ENCODE measurements at places on chromosomes 7 and 10.

DNA sequence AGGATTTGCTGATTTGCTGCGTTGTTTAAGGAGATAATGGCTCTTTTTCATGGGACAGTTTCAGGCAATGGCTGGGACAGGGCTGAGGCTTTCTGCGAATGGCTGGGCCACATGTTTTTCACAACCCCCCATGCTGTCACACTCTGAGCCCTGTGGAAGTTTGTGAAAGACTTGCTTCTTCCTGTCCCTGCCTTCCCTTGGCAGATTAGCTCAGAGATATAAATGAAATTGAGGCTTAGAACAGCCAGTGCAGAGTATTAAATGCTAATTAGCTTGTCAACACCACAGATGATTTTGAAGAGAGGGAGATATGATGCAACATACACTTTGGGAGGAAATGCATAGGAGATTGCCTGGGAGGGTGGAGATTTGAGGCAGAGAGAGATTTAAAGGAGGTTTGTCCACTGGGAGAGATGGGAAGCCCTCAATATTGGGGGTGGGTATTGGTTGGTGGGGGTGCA is 232.0 kb downstream of the SH2D4B start:
- H3K4me3 ChIP-seq: no peak overlapping the region
- H3K36me3 ChIP-seq: no peaks in the 10 kb centered on the region
- H3K4me1 ChIP-seq: no peaks in the 10 kb centered on the region
- no peaks in the 10 kb centered on the region for H3K27me3 ChIP-seq
- H3K27ac ChIP-seq: no peak overlapping the region

DNA sequence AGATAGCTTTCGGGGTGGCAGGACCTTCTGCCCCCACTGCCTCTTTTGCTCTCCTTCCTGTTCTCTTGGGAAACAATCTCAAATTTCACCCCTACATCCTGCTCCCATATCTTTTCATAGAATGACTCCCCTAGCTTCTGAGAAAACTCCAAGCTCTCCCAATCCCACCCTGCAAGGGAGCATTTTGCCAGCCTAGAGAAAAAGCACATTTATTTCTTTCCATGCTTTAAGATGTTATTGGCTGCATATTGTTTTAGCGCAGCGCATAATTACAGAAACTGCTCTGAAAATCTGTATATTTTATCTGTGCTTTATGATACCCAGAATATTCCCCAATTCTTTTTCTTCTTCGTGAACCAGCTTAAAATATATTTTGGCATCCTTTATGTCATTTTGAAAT is 601.3 kb downstream of the KCNMA1 start:
- H3K27me3 ChIP-seq: no peaks in the 10 kb centered on the region
- H3K4me3 ChIP-seq: no peak overlapping the region
- no peak for DNase-seq
- H3K4me1 ChIP-seq: peaks cover 12% of the 10 kb centered on the region

- H3K36me3 ChIP-seq: no peaks in the 10 kb centered on the region
- H3K27ac ChIP-seq: no peak overlapping the region
- H3K4me3 ChIP-seq: no peak overlapping the region
- H3K27me3 ChIP-seq: no peaks in the 10 kb centered on the region
- no peaks in the 10 kb centered on the region for H3K4me1 ChIP-seq
Measured at GRCh38 chr7:36658335-36659171, 65.7 kb downstream of the AOAH start.

GRCh38 chr10:3838460-3839437 is 53.7 kb upstream of the KLF6 start:
- no peak for DNase-seq
- H3K27me3 ChIP-seq: no peaks in the 10 kb centered on the region
- no peaks in the 10 kb centered on the region for H3K36me3 ChIP-seq
- no peaks in the 10 kb centered on the region for H3K4me1 ChIP-seq
- no peak overlapping the region for H3K27ac ChIP-seq

DNA sequence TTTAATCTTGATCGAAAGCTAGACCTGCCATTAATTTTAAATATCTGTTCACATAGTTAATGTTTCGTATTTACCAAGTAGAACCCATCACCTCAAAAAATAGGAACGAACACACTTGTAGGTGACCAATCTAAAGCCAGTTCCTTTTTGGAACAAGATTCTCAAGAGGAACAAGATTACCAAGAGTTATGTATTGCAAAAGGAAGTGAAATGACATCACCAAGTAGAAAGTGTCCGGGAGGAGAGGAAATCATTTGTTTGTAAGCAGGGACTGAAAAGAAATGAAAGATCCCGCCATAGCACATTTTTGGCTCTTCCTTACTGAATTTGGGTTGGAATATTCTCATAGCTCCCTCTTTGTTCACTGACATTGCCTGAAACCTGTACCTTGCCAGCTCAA is 1200.5 kb downstream of the SORCS1 start:
- no peak overlapping the region for H3K27ac ChIP-seq
- no peak overlapping the region for H3K4me3 ChIP-seq

DNA sequence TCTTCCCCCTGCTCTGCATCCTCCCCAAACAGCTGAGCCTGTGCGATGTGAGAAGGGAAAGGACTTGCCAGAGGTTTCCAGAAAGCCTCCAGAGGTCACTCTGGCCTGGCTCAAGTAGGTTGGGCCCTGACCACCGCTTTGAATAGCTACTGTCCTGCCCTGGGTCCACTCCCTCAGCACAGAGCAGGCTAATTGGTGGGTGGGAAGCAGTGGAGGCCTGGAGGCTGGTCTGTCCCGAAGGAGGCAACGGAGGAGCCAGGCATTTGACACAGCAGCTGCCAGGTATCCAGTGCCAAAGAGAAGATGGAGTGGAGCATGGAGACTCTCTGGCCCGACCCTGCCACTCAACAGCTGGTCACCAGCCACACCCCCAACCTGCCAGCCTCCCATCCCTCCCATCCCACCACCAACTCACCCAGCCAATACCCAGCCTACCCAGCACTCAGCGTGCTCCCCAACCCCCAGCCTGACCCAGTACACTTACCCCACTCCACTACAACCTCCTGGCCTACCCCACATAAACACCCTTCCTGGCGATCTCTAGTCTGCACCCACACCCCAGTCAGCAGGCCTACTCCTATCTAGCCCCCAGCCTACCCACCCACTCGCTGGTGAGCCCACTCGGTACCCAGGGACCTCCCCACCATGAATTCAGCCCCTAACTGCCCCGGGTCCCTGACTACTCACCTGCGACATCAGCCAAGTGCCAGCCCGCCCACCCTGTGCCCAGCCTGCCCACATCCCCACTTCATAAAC is 64.6 kb upstream of the COL13A1 start:
- no peaks in the 10 kb centered on the region for H3K36me3 ChIP-seq
- H3K27me3 ChIP-seq: peaks cover 3% of the 10 kb centered on the region
- DNase-seq: no peak
- H3K4me3 ChIP-seq: no peak overlapping the region
- no peaks in the 10 kb centered on the region for H3K4me1 ChIP-seq

DNA sequence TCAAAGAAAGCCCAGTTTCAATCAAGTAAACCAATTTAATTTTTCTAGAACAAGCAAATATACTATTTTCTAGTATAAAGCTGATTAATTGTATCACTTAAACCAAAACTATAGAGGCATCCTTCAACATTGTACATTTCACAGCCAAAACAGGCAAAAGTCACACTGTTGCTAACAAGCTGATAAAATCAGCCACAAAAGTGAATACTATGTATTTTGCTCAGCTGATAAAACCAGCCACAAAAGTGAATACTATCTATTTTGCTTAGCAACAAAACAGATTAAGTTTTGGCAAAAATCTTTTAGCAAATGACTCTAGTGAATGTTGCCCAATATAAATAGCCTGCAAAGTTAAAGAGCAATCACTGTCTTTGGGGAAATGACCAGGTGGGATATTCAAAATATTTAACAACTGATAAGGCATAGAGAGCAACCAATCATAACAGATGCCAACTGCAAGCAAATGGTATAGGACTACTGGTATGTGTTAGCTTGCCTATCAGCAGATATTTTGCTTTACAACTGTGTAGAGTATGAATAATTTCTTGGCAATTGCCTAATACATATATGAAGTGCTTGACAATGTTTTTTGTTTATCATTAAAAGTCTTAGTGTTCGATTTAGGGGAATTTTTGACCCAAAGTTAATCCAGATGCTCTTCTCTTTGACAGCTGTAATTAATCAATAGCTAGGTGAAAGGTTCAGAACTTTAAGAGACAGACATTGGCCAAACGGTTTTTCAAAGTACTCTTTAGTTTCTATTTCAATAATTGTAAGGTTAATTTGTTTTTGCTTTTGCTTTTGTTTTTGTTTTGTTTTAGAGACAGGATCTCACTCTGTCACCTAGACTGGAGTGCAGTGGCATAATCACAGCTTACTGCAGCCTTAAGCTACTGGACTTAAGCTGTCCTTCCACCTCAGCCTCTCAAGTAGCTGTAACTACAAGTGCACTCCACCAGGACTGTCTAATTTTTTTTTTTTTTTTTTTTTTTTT is 44.4 kb upstream of the SP4 start:
- no peak for DNase-seq
- no peak overlapping the region for H3K4me3 ChIP-seq
- no peaks in the 10 kb centered on the region for H3K27me3 ChIP-seq
- no peaks in the 10 kb centered on the region for H3K36me3 ChIP-seq

GRCh38 chr7:46939558-46939957 is 642.4 kb downstream of the TNS3 start:
- H3K27me3 ChIP-seq: no peaks in the 10 kb centered on the region
- no peak overlapping the region for H3K4me3 ChIP-seq
- no peak overlapping the region for H3K27ac ChIP-seq
- no peak for DNase-seq
- H3K36me3 ChIP-seq: no peaks in the 10 kb centered on the region
- no peaks in the 10 kb centered on the region for H3K4me1 ChIP-seq

- no peak overlapping the region for H3K4me3 ChIP-seq
- no peaks in the 10 kb centered on the region for H3K27me3 ChIP-seq
- H3K36me3 ChIP-seq: no peaks in the 10 kb centered on the region
- no peaks in the 10 kb centered on the region for H3K4me1 ChIP-seq
- peak; percentile 81 for DNase-seq
Measured at GRCh38 chr7:102272075-102272916, 14.4 kb upstream of the SH2B2 start.

GRCh38 chr10:103535595-103535994 is 42.1 kb downstream of the NEURL1 start:
- no peaks in the 10 kb centered on the region for H3K27me3 ChIP-seq
- no peak overlapping the region for H3K27ac ChIP-seq
- no peak for DNase-seq
- H3K36me3 ChIP-seq: no peaks in the 10 kb centered on the region

GRCh38 chr10:70053841-70054288 is 1.2 kb downstream of the MACROH2A2 start:
- peak overlapping the region; percentile 84 for H3K4me3 ChIP-seq
- no peaks in the 10 kb centered on the region for H3K36me3 ChIP-seq
- peak; percentile 52 for DNase-seq
- H3K27ac ChIP-seq: no peak overlapping the region

DNA sequence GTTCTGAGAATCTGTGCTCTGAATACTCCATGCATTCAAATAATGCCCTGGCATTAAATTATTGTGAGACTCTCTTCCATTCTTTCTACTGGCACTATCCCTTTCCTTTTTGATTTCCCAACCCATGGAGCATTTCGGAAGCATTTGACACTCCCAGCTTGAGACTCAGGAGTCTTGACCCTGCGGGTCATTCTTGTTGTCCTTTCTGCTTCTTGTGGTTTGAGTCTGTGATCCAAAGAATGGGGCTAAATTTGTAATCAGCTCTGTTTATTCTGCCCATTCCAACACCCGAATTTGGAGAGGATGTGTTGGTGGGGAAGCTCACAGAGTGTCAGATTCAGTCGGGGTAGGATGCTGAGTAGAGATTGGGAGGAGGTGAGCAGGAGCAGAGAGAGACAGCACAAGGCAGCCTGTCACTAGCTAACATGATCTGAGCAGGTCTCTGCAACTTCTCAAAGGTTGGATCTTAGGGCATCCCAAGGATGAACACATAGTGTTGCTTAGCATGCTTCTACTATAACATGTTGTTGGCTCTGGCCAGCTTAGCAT is 80.4 kb upstream of the BMPER start:
- no peak for DNase-seq
- H3K36me3 ChIP-seq: no peaks in the 10 kb centered on the region
- H3K27me3 ChIP-seq: no peaks in the 10 kb centered on the region
- no peaks in the 10 kb centered on the region for H3K4me1 ChIP-seq
- H3K27ac ChIP-seq: no peak overlapping the region

GRCh38 chr7:38842746-38843145 is 66.2 kb downstream of the VPS41 start:
- no peaks in the 10 kb centered on the region for H3K4me1 ChIP-seq
- no peak overlapping the region for H3K4me3 ChIP-seq
- DNase-seq: no peak
- no peak overlapping the region for H3K27ac ChIP-seq

GRCh38 chr10:90226517-90226916 is 525.1 kb downstream of the KIF20B start:
- no peaks in the 10 kb centered on the region for H3K27me3 ChIP-seq
- H3K4me3 ChIP-seq: no peak overlapping the region
- H3K27ac ChIP-seq: no peak overlapping the region
- H3K36me3 ChIP-seq: no peaks in the 10 kb centered on the region
- no peak for DNase-seq

DNA sequence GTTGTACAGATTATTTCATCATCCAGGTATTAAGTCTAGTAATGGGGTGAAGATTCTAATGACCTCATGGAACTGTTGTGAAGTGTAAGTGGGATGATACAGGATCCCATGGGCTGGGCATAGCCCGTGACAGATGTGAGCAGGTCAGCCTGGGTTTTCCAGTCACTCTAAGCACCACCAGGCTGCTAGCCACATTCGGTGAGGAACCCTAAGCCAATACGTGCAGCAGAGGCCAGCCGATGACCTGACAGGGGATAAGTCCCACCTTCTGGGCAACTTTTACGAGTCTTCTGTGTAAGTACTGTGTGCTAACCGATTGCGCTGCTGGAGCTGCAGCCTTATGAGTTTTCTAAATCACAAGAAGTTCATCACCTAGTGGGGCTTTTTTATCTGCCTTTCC is 7.3 kb downstream of the ZNF503 start:
- no peaks in the 10 kb centered on the region for H3K27me3 ChIP-seq
- no peak for DNase-seq
- H3K36me3 ChIP-seq: no peaks in the 10 kb centered on the region
- no peak overlapping the region for H3K4me3 ChIP-seq
- peaks cover 15% of the 10 kb centered on the region for H3K4me1 ChIP-seq
- H3K27ac ChIP-seq: no peak overlapping the region

- peak; percentile 62 for DNase-seq
- H3K36me3 ChIP-seq: no peaks in the 10 kb centered on the region
- H3K4me3 ChIP-seq: peak within 1 kb of the TSS; percentile 56
Measured at GRCh38 chr10:58512491-58513187, at the start of gene BICC1. TSS of gene BICC1 (plus strand) at chr10:58512872. CDS start at chr10:58513144, 272 bp downstream.

GRCh38 chr7:34453150-34453549 is 204.9 kb upstream of the NPSR1 start:
- no peak overlapping the region for H3K4me3 ChIP-seq
- H3K27me3 ChIP-seq: no peaks in the 10 kb centered on the region
- DNase-seq: no peak
- no peaks in the 10 kb centered on the region for H3K4me1 ChIP-seq

DNA sequence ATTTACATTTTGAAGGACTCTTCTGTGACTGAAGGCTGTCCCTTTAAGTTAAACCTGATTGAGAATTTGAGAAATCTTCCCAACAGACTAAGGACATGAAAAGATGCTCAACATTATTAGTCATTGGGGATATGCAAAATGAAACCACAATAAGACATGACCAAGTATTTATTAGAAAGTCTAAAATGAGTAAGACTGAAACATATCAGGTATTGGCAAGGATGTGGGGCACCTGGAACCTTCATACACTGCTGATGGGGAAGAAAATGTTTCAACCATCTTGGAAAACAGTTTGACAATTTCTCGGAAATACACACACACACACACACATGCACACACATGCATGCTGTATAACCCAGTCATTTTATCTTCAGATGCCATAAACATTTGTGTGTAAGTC is 132.1 kb upstream of the CDK6 start:
- no peak for DNase-seq
- H3K4me1 ChIP-seq: no peaks in the 10 kb centered on the region
- no peak overlapping the region for H3K27ac ChIP-seq
- no peak overlapping the region for H3K4me3 ChIP-seq
- H3K27me3 ChIP-seq: no peaks in the 10 kb centered on the region
- H3K36me3 ChIP-seq: no peaks in the 10 kb centered on the region

Measured in liver (tissue), 10 donors.